ENCODE measurements at places on chromosomes 12 and 14.

- DNase-seq = no peak
These were observed 9.0 kb upstream of the LRTM2 start for GRCh38 chr12:1811281-1811947.

DNA sequence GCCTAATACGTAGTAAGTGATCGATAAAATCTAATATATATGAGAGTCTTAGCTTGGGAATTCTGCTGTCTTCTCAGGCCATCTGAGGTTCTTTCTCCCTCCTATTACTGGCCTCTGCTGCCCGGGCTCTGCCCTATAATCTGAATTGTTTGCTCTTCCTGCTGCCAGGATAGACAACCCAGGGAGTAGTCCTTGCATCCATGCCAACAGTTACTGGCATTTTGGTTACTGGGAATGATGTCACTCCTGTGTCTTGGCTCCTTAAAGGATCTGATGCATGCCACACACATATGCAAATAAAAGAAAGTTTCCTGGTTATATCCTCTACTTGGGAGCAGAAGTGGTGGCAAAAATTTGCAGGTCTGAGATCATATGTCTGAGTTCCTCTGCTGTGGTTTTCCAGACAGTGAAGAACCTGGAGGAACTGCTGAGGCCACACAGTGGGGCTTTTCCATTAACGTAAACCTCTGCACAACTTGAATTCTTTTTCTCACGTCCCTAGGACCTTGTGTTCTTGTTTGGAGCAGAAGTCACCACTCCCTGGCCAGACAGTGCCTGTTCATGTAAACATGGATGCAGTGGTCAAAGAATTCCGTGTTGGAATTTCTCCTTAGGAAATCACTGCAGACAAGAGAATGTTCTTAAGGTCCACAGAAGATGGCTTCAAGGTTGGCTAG is 320.6 kb upstream of the TBX3 start:
- no peak for DNase-seq

DNA sequence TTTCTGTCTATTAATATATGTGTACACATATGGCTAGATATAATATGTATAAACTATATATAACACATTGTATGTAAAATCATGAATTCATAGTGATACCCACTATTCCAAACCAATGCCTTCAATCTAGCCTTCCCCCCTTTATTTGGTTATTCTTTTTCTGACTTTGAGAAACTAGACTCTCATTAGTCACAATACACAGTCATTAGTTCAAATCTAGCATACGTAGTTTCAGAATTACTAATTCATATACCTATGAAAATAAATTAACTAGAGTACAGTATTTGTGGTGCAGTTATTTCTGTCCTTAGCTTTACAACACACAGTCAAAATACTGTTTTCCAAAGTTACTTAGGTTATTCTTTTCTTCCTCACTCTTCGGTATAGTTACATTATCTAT is 268.2 kb downstream of the DPF3 start:
- DNase-seq = no peak

- no peak for DNase-seq
These were observed 934 bp upstream of the TAPBPL start for GRCh38 chr12:6450869-6451347.

DNA sequence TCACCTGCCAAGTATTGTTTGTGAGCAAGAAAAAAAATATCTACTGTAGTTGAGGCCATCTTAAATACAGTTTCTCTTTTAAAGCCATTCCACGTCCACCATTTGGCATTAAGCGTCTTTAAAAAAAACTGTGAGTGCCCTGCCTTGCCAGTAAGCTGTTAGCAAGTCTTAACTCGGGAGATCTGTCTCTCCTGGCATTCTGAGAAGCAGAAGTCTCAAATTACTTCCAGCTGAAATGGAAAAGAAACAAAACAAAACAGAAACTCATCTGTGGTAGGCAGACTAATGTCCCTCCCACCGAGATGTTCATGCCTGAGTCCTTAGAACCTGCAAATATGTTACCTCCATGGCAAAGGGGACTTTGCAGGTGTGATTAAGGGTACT is 126.2 kb downstream of the CRADD start:
- DNase-seq = no peak

DNA sequence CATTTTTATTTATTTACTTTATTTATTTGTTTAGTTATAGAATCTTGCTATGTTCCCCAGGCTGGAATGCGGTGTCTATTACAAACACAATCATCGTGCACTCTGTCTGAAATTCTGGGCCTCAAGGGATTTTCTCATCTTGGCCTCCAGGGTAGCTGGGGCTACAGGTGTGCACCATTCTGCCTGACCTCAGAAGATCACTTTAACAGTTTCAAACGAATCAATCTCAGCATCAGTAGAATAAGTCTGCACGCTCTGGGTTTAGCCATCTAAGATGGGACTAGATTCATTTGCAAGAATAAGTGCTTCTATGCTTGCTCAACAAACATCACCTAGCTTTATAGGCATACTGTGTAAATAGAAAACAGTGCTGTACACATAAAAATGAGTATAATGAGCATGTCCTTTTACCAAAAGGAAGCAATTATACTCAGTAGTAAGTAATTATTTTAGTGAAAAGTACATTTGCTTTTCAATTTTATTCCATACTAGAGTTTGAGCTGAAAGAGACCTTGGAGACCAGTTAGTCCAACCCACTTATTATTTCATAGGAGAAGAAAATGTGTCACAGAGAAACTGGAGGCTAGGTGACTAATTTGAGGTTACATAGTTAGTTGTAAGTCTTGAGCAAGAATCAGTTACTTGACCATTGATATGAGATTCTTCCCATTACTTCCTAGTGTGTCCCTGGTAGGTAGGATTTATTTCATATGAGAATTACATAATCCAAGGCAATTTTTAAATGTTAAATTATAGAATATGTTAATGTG is 456.5 kb upstream of the LMO3 start:
- peak; percentile 1 for DNase-seq

DNA sequence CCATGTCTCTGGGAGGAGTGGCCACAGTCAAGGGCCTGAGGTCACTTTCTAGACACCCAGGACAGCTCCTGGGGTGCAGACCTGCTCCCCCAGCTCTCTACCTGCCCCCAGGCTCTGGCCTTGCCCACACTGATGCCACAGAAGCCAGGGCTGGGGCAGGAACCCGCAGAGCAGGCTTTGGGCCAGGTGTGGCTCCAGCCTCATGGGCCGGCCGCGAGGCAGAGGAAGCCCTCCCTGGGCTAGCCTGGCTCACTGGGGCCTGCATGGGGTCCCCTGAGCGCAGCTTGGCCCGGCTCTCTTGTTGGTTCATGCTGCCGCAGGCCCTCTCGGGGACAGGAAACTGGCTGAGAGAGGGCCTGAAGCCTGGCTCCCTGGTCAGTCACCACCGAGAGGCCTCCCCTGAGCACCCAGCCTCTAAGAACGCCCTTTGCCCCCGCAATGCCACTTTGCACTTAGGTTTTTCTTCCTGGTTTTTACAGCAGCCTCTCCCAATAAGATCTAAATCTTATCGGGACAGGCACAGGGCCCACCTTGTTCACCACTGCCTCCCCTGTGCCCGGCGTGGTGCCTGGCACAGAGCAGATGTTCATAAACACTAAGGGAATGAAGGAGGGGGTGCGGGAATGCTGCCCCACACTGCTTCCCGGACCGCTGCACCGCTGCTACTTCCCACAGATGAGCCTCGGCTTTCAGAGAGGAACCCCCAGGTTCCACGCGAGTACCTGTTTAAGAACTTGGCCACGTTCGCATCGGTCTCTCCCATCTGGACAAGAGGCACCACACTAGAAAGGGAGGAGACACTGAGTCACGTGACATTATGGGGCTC is 14.7 kb downstream of the MMAB start:
- no peak for DNase-seq

DNA sequence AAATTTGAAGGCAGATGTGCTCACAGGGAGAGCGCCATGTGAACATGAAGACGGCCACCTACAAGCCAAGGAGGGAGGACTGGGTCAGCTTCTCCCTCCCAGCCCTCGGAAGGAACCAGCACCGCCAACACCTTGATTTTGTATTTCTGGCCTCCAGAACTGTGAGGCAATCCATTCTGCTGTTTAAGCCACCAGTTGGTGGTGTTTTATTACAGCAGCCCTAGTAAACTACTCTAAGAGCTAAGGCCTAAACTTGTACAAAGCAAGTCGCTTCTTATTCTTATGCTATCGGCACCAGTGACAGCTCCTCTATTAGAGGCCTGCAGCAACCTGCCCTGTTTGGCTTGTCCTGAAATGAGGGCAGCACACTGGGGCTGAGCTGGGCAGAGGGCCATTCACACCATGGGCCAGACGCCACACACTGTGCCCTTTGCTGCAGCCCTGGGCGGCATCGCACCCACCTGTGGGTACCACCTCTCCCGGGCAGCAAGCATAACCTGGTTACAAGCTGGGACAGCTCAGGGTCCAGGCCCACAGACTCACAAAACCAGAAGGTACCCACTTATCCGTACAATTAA is 62.7 kb downstream of the NOS1 start:
- DNase-seq = no peak

GRCh38 chr12:62192903-62193250 is 67.3 kb upstream of the USP15 start:
- DNase-seq = no peak

DNA sequence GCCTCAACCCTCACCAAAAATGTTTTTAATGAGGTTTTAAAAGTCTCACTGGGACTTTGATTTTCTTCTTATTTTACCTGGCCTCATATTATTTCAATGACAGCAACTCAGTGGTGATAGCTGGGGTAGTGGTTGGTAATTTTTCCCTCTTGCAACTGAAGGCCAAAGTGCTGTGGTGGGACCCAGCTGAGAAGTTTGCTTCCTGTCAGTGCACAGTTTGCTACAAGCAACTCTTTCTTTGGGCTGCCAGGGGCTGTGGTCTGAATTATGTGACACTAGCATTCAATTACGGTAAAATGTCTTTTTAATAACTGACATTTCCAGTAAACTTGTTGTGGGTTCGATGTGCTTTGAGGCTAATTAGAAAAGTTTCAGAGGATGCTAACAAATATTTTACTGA is 65.3 kb downstream of the IFNG start:
- no peak for DNase-seq

DNA sequence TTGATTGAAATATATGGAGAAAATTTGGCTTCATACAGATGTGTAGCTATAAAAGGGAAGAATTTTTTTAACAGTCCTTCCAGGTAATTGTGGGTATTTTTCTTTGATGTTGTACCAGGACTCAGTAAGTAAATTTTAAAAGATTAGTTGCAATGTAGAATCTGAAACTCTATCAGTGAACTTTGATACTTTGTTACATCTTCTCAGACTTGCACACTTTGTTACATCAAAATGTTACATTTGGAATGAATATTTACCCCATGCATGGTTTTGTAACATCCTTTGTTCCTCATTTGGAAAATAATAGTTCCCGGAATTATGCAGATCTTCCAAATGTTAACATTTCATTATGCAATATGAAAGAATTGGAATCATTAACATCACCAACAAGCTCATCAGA is 13.8 kb downstream of the MTHFD1 start:
- no peak for DNase-seq

- DNase-seq = no peak
These were observed 1016.4 kb downstream of the NRXN3 start for GRCh38 chr14:79186523-79186922.

DNA sequence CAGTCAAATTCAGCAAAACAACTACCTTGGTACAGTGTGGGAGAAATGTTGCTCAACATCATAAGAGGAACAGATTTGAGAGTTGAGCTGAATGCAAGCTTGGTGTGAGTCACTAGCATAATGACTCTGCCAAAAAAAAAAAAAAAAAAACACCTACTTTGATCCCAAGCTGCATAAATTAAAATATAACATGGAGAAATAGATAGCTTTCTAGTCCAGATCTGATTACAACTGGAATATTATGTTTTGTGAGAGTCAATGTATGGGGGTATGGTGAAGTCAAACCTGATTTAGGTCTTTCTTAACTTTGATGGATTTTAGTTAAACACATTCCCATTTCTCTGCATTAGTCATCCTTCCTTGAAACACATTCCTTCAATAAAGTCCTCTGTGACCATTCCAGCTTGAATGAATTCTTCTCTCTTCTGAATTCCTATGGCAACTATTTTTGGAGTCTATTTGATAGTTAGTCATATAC is 188.1 kb downstream of the SLC5A8 start:
- peak; percentile 80 for DNase-seq

DNA sequence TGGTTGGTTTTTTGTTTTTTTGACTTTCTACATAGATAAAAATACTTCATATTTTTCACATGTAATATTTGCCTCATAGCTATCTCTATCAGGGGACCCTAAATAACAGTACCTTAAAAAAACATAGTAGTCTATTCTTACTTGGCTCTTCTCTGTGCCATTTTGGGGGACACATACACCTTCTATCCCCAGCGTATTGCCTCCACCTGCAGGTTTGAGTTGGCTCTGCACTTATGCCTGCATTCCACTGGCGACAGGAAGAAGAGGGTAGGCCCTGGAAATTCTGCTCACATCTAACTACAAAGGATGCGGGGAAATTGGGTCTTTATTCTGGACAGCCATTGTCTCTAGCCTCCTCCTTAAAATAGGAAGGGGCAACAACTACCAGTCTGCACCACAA is 13.8 kb upstream of the IFI27L2 start:
- no peak for DNase-seq

GRCh38 chr12:7162691-7163114 is 26.8 kb upstream of the PEX5 start:
- no peak for DNase-seq

DNA sequence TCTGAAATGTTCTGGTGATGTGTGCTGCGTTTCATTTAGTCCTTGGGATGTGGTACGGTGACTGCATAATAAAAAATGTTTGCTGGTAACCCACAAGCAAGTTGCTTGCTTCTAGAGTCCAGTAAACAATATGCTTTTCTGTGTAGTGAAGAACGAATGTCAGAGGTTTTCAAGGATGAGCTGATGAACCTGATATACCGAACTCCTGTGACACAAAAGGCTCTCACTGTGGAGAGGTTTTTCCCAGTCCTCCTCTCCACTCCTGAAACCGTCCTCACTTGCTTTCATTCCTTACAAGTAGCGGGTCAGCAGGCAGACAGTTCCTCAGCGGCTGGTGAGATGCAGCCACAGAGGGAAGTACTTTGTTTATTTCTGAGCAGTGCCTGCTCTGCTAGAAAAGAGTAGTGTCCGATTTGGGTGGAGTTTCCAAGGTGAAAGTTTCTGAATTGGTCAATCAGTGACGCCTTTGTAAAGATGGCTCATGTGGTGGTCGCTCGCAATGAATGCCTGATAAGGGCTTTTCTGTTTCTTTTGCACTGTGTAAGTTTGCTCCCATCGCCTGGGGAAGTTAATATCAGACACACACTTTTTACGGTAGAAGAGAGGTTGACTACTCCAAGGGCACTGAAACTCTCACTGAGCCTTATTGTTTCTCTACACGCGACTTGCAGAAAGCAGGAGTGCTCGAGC is 3.0 kb downstream of the ETV6 start:
- no peak for DNase-seq
